ENCODE measurements at places on chromosomes 1 and 21.

DNA sequence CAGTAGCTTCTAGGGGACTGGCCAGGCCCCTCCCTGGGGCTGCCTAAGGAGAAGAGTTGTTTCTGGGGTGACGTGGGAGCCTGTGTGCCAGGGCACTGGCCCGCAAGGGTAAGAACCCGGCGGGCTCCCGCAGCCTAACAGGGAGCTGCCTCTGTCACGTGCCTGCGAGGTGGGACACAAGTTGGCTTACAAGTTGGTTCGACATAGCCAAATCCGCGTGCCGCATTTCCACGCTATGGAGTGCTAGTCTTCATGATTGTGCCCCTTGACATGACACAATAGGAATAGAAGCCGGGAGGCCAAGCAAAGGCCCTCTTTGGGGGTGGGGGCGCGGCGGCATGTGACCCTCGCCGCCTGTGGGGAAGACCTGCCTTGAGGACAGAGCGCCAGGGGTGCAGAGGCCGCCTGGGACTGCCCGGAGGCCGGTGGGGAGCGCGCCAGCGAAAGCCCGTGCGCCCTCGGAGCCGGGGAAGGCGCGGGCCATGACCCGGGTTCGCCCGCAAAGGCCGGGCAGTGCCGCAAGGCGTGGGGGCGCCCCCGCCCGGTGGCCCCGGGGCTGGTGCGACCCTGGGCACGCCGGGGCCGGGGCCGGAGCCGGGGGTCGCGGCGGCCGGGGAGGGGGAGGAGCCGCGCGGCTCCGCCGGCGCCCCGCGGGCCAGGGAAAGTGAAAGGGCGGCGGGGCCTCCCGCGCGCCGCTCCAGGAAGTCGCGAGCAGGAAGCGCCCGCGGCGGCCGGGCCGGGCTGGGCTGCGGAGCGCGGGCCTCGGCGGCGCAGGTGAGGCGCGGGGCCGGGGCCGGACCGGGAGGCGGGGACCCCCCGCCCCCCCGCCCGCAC lies at the start of gene SLC37A1:
Gene SLC37A1 (plus strand): TSS at position 702 of the 834 bp plus-strand sequence. CDS start 4,603 bp downstream, outside the sequence.
- H3K36me3 ChIP-seq = no peaks in the 10 kb centered on the region
- peak within 1 kb of the TSS; percentile 94 for H3K4me3 ChIP-seq
- peaks cover 34% of the 10 kb centered on the region for H3K4me1 ChIP-seq
- H3K27me3 ChIP-seq = no peaks in the 10 kb centered on the region
- H3K27ac ChIP-seq = peak within 1 kb of the TSS; percentile 82
- no peak for DNase-seq

DNA sequence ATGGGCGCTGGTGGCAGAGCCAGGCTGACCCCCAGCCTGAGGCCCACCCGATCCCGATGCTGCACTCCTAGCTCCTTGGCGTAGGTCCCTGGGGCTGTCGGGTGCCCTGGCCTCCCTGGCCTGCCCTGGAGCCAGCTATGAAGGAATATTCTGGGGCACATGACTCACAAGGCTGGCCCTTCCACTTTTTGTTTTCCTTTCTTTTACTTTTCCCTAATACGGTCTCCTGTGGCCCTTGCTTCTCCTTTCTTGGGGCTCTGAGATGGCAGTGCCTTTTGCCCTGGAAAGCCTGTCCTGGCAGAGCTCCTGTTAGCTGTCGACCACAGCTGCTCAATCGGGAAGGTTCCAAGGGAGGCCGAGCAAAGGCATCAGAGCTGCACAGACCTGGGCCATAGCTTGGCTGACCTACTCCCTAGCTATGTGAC lies 22.1 kb downstream of the ARHGEF10L start:
- H3K4me1 ChIP-seq = peaks cover 28% of the 10 kb centered on the region

DNA sequence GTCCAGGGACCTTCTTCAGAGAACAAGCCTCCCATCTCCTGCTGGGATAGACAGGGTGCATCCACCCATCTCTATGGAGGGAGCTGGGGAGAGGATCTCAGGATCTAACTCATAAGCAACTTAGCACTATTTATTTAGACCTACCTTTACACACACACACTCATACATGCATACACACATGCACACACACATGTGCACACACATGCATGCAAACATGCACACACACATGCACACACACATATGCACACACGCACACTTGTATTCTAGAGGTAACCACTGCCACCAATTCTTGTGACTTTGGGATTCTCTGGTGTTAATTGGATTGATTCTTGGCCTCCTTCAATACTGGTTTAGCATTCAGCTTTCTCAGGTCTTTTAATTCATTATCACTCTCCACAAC lies 9.8 kb downstream of the MT1HL1 start:
- no peak for DNase-seq
- H3K27ac ChIP-seq = no peak overlapping the region
- no peak overlapping the region for H3K4me3 ChIP-seq
- no peaks in the 10 kb centered on the region for H3K4me1 ChIP-seq
- H3K36me3 ChIP-seq = no peaks in the 10 kb centered on the region

DNA sequence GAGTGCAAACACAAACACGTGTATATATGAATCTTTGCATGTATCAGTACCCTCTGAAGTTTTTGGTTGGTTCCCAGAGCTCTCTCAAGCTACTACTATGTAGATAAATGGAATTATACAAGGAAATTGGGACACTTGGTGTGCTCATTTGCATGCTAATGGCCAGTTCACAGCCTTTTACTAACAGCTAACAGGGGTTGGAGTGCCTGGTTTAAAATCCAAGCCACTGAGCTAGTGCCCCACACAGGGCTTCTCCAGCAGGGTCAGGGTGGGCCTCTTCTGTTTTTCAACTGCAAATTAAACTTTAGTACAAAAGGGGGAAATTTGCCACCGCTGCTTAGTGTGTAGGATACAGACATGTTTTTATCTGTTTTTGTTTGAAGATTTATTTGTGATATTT lies 121.0 kb downstream of the ATP5PO start:
- no peak overlapping the region for H3K27ac ChIP-seq
- H3K36me3 ChIP-seq = peaks cover 43% of the 10 kb centered on the region
- H3K4me1 ChIP-seq = no peaks in the 10 kb centered on the region
- H3K27me3 ChIP-seq = no peaks in the 10 kb centered on the region

DNA sequence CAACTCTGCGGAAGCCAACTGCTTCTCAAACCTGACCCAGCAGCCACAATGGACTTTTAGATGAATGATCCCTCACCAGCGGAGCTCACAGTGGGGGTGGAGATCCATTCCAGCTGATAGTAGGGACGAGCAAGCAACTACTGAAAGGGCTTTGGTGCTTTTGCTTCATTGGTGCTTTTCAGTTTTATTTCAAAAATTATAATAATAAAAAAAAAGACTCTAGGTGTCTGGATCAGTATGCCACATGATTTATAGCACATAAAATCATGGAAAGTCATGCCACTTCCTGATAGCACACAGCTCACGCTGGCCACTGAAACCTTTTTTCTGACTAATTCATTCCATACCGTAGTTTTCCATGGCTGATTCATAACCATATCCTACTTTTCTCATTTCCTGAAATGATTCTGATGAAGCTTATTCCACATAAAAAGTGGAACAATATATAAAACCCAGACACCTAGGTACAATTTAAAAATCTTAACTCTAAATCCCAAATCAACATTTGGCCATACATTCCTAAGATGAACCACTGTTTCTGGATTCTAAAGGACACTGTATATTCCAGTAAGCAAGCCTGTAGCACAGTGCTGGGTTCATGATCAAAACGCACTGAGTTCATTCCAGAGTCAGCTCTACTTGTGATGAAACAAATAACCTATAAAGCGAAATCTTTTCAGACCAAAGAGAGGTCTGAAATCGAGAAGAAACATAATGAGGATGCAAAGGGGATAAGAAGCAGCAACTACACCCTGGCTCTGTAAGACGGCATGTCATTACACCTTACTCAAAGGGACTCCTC lies 41.3 kb upstream of the KCNE1 start:
- no peak for DNase-seq
- H3K4me1 ChIP-seq = no peaks in the 10 kb centered on the region
- H3K36me3 ChIP-seq = no peaks in the 10 kb centered on the region
- no peak overlapping the region for H3K4me3 ChIP-seq

GRCh38 chr1:225539575-225539974 lies 111.7 kb upstream of the LBR start:
- DNase-seq = no peak
- no peaks in the 10 kb centered on the region for H3K36me3 ChIP-seq
- no peaks in the 10 kb centered on the region for H3K4me1 ChIP-seq
- H3K27ac ChIP-seq = no peak overlapping the region
- no peak overlapping the region for H3K4me3 ChIP-seq

DNA sequence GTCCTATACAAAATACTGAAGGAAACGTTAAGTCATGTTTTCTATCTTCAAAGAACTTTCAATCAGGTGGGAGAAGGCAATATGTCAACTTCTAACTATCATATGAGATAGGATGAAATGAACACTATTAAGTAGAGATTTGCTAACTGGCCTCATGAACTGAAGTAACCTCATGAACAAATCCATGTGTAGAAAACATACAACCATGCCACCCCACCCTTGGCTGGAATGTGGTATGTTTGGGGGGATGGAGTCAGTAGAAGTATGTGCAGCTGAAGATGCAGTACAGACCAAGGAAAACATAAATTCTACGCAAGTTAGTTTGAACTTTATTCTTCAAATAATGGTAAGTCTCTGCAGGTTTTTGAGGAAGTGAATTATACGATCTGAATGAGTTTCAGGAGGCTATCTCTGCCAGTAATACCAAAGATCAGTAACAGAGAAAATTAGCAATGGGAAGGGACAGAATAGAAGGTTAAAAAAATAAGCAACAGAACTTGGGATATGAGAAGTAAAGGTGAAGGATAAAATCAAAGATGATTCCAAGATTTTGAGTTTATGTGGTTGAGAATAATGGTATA lies 4.5 kb downstream of the TRMT1L start:
- H3K4me3 ChIP-seq = no peak overlapping the region
- H3K4me1 ChIP-seq = peaks cover 5% of the 10 kb centered on the region
- peaks cover 35% of the 10 kb centered on the region for H3K36me3 ChIP-seq
- no peak overlapping the region for H3K27ac ChIP-seq

GRCh38 chr1:235841938-235842545 lies 24.7 kb downstream of the LYST start:
- H3K4me3 ChIP-seq = no peak overlapping the region
- no peaks in the 10 kb centered on the region for H3K4me1 ChIP-seq
- no peak for DNase-seq
- H3K27ac ChIP-seq = no peak overlapping the region
- no peaks in the 10 kb centered on the region for H3K27me3 ChIP-seq

GRCh38 chr1:182056601-182057366 lies 4.7 kb downstream of the ZNF648 start:
- H3K27me3 ChIP-seq = peaks cover 54% of the 10 kb centered on the region
- H3K27ac ChIP-seq = no peak overlapping the region
- no peak for DNase-seq
- H3K36me3 ChIP-seq = no peaks in the 10 kb centered on the region
- H3K4me3 ChIP-seq = no peak overlapping the region

- no peak overlapping the region for H3K27ac ChIP-seq
- H3K4me1 ChIP-seq = no peaks in the 10 kb centered on the region
- no peaks in the 10 kb centered on the region for H3K27me3 ChIP-seq
Observed at GRCh38 chr1:233421293-233421692, 93.8 kb downstream of the MAP3K21 start.

DNA sequence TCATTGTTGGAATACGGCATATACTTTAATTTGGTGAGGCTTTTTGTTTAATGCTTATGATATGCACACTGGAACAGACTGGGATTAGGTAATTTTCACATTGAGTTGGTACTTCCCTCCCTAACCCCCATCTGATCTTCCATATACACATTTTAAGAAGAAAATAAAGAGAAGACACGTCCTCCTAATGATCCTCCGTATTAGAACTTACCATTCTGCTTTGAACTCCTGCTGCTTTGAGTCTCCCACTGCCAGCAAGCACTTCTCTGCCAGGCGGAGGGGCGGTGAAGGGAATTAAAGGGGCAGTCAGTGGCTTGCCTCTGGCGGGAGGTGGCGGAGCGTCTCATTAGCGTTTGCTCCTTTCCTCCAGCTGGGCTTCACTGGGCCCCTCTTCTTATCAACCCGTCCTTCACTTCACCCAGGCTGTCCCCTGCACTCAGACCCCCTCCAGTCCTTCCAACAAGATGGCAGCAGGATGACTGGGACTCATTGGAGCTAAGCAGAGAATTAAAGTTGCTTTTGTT lies 433.4 kb downstream of the KIF26B start:
- H3K36me3 ChIP-seq = no peaks in the 10 kb centered on the region
- no peaks in the 10 kb centered on the region for H3K4me1 ChIP-seq
- DNase-seq = no peak
- H3K27me3 ChIP-seq = no peaks in the 10 kb centered on the region
- H3K4me3 ChIP-seq = no peak overlapping the region

- H3K4me3 ChIP-seq = no peak overlapping the region
- H3K27me3 ChIP-seq = no peaks in the 10 kb centered on the region
- no peaks in the 10 kb centered on the region for H3K4me1 ChIP-seq
- H3K36me3 ChIP-seq = no peaks in the 10 kb centered on the region
- no peak overlapping the region for H3K27ac ChIP-seq
Observed at GRCh38 chr1:33222381-33222780, 33.9 kb upstream of the ZNF362 start.

- peaks cover 23% of the 10 kb centered on the region for H3K4me1 ChIP-seq
- peak; percentile 64 for DNase-seq
- H3K27ac ChIP-seq = no peak overlapping the region
- H3K27me3 ChIP-seq = no peaks in the 10 kb centered on the region
- H3K36me3 ChIP-seq = no peaks in the 10 kb centered on the region
- no peak overlapping the region for H3K4me3 ChIP-seq
Observed at GRCh38 chr1:7646981-7647901, 123.9 kb upstream of the VAMP3 start.

- H3K27me3 ChIP-seq = peaks cover 13% of the 10 kb centered on the region
- H3K27ac ChIP-seq = no peak overlapping the region
- no peak for DNase-seq
- H3K4me3 ChIP-seq = no peak overlapping the region
Observed at GRCh38 chr1:159968901-159969300, 14.9 kb upstream of the SLAMF9 start.

DNA sequence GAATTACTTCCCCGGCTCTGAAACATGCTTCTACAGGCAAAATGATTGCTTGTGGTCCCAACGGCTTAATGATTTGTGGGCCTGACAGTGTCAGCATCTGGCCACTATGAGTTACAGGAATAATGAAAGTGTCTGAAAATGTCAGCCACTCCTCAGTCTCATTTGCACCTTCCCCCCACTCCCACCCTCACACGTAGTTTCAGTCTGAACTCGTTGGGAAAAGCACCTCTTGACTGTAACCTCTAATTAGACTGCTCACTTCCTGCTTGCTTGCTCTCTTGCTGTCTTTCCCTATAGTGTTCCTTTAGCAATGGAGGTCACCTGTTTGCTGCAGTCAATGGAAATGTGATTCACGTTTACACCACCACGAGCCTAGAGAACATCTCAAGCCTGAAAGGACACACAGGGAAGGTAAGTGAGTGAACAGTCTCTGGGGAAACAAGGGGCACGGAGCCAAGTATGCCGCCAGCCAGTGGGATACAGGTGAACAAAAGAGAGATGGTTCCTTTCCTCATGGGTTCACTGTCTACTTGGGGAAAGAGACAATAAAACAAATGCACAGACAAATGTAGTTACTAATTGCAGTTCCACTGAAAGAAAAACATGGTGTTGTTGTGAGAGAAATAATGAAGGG lies 27.1 kb downstream of the CFAP57 start:
- no peaks in the 10 kb centered on the region for H3K4me1 ChIP-seq
- H3K4me3 ChIP-seq = no peak overlapping the region
- H3K27me3 ChIP-seq = no peaks in the 10 kb centered on the region
- no peak for DNase-seq
- no peak overlapping the region for H3K27ac ChIP-seq
- no peaks in the 10 kb centered on the region for H3K36me3 ChIP-seq

- no peak overlapping the region for H3K4me3 ChIP-seq
- H3K27me3 ChIP-seq = no peaks in the 10 kb centered on the region
- no peak for DNase-seq
Observed at GRCh38 chr1:203039609-203040512, 13.6 kb downstream of the PPFIA4 start.

- no peaks in the 10 kb centered on the region for H3K4me1 ChIP-seq
- H3K4me3 ChIP-seq = no peak overlapping the region
- no peaks in the 10 kb centered on the region for H3K27me3 ChIP-seq
- H3K27ac ChIP-seq = no peak overlapping the region
- DNase-seq = peak; percentile 65
- H3K36me3 ChIP-seq = no peaks in the 10 kb centered on the region
Observed at GRCh38 chr1:30707412-30708360, 15.7 kb downstream of the MATN1 start.

All from left lung (tissue), 14 donors.